Fibroblast of villous mesenchyme (primary cell): ENCODE measurements at places on chromosomes 7 and 10.

DNA sequence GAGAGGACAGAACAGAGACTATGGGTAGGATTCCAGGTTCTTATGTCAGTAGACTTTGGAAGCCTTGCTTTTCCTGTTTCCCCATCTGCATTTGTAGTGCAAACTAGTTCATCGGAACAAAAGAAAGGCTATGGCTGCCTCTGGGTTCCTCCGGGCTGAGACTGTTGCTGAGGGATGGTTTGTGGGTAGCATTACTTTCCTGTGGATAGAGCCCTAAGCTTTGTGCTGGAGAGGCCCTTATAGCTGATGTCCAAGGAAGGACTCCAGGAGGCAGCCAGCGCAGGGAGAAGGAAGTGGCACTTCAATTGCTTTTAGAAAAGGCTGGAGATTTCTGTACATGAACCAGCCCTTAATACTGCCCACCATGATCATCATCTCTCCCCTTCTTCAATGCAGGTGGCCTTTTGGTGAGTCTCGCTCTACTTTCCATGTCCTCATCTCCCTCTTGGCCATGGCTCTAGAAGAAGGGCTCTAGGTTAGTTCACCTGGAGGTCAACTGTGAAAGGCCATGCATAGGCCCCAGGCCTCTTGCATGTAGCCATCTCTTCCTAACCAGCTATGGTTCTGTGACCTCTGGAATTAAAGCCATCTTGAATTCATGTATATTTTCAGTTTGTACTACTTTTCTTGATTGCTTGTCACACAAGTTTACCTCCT lies 15.4 kb downstream of the MXI1 start:
- no peak for DNase-seq

DNA sequence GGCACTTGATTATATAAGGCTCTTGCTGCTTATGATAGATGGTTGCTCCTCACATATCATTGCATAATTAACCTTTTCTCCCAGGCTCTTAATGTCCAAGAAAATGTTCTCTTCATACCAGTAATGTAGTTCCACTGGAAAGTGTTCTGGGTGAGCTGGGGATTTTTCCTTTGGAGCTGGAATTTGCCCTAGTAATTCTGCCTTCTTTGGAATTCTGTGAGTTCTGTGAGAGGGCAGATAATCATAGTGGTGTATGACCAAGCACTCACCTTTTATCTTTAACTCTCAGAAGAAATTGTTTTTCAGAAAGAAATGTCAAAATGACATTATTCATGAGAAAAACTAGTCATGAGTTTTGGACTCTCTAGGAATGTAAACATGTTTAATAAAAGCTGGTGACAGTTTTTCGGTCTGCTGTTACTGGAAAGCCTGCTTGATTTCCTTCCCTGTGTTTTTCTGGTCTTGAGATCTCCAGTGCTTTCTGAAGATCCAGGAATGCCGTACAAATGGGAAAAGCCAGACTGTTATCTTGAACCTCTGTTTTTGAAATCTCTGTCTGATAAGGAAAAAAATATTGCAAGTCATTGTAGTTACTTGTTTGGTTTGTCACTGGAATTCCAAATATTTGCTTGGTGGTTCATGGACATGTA lies 148.3 kb upstream of the PRPS1L1 start:
- peak; percentile 13 for DNase-seq

GRCh38 chr10:89575031-89575430 lies 39.6 kb upstream of the SLC16A12 start:
- no peak for DNase-seq

GRCh38 chr7:49821181-49821580 lies 47.7 kb downstream of the VWC2 start:
- no peak for DNase-seq

GRCh38 chr7:22582863-22583622 lies 83.1 kb upstream of the STEAP1B start:
- peak; percentile 72 for DNase-seq

- peak; percentile 88 for DNase-seq
Measured at GRCh38 chr10:11533328-11533781, 78.1 kb downstream of the USP6NL start.

DNA sequence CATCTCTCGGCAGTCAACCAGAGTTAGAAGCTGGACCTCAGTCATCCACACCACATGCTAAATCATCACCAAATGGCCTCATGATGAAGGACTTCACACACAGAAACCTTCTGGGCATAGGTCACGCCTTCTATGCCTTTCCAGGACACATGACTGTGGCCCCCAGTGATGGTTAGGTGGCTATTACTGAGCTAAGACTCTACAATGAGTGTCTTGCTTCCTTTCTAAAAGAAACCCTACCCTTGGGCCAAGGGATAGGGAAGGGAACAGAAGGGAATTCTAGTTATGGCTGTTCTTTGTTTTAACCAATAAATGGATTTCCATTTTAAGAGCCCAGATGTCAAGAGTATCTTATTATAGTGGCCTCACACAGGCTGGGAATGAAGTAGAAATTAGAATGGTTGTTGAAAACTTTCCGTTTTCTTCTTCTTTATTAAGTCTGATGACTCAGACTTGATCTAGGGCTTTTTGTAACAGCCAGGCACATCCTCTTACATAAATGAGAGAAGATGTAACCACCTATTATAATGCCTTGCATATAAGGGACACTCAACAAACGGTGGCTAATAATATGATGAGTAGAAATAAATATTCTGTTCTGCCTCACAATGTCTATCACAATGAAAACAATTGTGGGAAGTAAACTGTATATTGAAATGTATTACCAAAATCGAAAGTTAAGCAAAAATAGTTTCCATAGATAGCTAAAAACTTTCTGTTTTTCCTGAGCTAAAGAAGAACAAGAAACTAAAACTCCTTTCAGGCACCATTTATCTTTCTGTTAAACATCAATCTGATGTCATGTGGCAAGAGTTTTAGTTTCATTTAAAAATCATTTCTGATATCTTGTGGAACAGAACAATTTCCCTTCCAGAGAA lies 62.5 kb upstream of the TOMM7 start:
- DNase-seq = no peak

GRCh38 chr10:113362645-113363091 lies 190.2 kb upstream of the HABP2 start:
- peak; percentile 75 for DNase-seq

GRCh38 chr7:19117870-19118608 lies 603 bp upstream of the TWIST1 start:
- DNase-seq = peak; percentile 11
